Ascending aorta (tissue), 2 donors: ENCODE measurements at places on chromosomes 6 and 20.

GRCh38 chr20:37226889-37227288, 34.7 kb downstream of the GHRH start:
- H3K4me1 ChIP-seq = peaks cover 7% of the 10 kb centered on the region
- DNase-seq = no peak
- H3K4me3 ChIP-seq = no peak overlapping the region
- H3K27me3 ChIP-seq = no peaks in the 10 kb centered on the region
- peaks cover 77% of the 10 kb centered on the region for H3K36me3 ChIP-seq

GRCh38 chr6:39378175-39378959, 55.9 kb upstream of the KCNK16 start:
- DNase-seq = no peak
- no peak overlapping the region for H3K27ac ChIP-seq
- H3K36me3 ChIP-seq = no peaks in the 10 kb centered on the region
- H3K27me3 ChIP-seq = no peaks in the 10 kb centered on the region
- peaks cover 3% of the 10 kb centered on the region for H3K4me1 ChIP-seq
- no peak overlapping the region for H3K4me3 ChIP-seq

- no peak for DNase-seq
- no peaks in the 10 kb centered on the region for H3K36me3 ChIP-seq
- no peaks in the 10 kb centered on the region for H3K4me1 ChIP-seq
- H3K4me3 ChIP-seq = no peak overlapping the region
- H3K27ac ChIP-seq = no peak overlapping the region
- H3K27me3 ChIP-seq = no peaks in the 10 kb centered on the region
Observed at GRCh38 chr6:13553646-13554045, 20.8 kb upstream of the SIRT5 start.

GRCh38 chr20:2254333-2254732, 41.5 kb upstream of the TGM3 start:
- DNase-seq = no peak
- no peak overlapping the region for H3K4me3 ChIP-seq
- no peak overlapping the region for H3K27ac ChIP-seq
- no peaks in the 10 kb centered on the region for H3K27me3 ChIP-seq
- H3K36me3 ChIP-seq = no peaks in the 10 kb centered on the region

DNA sequence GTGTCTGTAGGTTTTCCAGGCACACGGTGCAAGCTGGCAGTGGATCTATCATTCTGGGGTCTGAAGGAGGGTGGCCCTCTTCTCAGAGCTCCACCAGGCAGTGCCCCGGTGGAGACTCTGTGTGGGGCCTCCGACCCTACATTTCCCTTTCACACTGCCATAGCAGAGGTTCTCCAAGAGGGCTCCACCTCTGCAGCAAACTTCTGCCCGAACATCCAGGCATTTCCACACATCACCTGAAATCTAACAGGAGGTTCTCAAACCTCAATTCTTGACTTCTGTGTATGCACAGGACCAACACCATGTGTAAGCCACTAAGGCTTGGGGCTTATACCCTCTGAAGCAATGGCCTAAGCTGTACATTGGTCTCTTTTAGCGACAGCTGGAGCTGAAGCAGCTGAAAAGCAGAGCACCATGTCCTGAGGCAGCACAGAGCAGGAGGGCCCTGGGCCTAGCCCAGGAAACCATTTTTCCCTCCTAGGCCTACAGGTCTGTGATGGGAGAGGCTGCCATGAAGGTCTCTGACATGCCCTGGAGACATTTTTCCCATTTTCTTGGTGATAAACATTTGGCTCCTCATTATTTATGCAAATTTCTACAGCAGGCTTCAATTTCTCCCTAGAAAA, 253.3 kb downstream of the ERMARD start:
- H3K27me3 ChIP-seq = no peaks in the 10 kb centered on the region
- H3K27ac ChIP-seq = no peak overlapping the region
- H3K4me3 ChIP-seq = no peak overlapping the region
- no peaks in the 10 kb centered on the region for H3K36me3 ChIP-seq
- no peaks in the 10 kb centered on the region for H3K4me1 ChIP-seq
- no peak for DNase-seq

DNA sequence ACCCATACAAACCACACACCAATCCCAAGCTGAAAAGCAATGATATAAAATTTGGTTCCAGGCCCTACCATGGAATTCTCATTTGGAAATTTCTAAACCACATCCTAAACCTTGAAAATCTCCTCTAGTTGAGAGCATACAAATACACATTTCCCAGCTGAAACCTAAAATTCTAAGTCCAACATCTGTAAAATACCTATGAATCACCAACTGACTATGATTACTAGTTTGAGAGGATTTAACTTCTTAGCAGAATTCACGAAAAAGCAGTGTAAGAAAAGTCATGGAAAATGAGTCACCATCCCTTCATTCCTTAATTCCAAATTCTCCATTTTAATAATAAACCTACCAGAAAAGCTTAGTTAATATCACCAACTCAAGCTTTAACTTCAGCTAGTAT, 15.4 kb downstream of the RANBP9 start:
- no peaks in the 10 kb centered on the region for H3K27me3 ChIP-seq
- H3K4me1 ChIP-seq = peaks cover 32% of the 10 kb centered on the region
- H3K4me3 ChIP-seq = no peak overlapping the region
- no peaks in the 10 kb centered on the region for H3K36me3 ChIP-seq
- DNase-seq = no peak
- peak overlapping the region; percentile 67 for H3K27ac ChIP-seq

DNA sequence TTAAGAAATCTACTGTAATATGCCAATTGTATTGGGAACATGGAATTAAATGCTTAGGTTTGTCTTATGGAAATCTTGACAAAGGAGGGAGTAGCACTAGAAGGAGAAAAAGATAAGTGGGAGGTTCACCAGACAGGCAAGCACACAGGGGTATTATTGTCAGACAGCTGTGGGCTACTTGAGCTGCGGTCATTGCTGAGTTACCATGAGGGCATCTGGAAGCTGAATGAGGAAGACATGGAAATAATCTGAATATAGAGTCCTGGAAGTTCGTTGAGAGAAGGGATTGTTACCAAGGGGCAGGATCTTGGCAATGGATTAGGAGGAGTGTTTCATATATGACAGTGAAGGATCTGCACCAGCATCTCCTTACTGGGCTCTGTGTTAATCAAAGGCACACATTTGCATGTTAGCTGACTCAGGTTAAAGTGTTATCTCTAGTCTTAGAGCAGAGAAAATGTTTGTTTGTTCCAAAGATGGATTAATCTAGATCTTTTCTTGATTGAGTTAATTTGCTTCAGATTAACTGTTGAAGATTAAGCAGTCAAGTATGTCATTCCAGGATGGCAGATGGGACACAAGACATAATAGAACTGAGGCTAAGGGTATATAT, 53.0 kb upstream of the SUPT3H start:
- no peaks in the 10 kb centered on the region for H3K27me3 ChIP-seq
- DNase-seq = no peak
- no peak overlapping the region for H3K27ac ChIP-seq
- H3K4me1 ChIP-seq = no peaks in the 10 kb centered on the region
- H3K4me3 ChIP-seq = no peak overlapping the region
- no peaks in the 10 kb centered on the region for H3K36me3 ChIP-seq
